ENCODE measurements at places on chromosomes 5 and 9.

GRCh38 chr9:1804128-1804865 is 210.8 kb upstream of the SMARCA2 start:
- no peak for DNase-seq

DNA sequence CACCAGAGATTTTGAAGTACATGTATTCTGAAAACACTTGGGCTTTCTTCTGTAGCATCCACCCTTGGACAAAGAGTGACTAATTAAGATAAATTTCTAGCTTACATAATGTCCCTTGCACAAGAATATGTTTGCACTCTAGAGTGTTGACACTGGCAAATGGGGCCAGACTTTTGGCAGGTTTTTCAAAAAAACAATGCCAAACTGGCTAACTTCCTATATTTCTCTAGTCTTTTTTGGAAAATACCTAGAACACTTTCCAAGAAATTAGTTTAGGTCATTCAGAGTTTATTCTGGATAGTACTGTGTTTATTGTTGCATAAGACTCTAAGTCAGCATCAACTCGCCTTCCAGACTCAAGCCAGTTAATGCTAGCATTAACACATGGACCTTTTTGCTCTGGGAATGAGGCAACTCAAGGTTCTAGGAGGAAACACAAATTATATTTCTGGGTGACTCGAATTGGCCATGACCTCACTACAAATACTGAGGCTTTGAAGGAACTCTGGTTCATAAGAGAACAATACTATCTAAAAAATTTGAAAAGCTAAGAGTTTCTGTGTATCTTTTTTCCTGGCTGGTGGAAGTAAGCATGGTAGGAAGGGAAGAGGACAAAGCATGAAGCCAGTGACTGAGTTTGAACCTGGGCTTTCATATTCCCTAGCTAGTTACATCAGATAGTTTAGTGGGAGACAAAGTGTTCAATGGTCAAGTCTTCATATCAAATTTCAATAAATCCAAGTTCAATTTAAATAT is 101.6 kb downstream of the NREP start:
- DNase-seq, result peak; percentile 34

GRCh38 chr5:110361471-110361870 is 365.0 kb downstream of the TMEM232 start:
- DNase-seq, result peak; percentile 91

- DNase-seq, result no peak
Observed at GRCh38 chr5:43295202-43295601, 18.0 kb downstream of the HMGCS1 start.

DNA sequence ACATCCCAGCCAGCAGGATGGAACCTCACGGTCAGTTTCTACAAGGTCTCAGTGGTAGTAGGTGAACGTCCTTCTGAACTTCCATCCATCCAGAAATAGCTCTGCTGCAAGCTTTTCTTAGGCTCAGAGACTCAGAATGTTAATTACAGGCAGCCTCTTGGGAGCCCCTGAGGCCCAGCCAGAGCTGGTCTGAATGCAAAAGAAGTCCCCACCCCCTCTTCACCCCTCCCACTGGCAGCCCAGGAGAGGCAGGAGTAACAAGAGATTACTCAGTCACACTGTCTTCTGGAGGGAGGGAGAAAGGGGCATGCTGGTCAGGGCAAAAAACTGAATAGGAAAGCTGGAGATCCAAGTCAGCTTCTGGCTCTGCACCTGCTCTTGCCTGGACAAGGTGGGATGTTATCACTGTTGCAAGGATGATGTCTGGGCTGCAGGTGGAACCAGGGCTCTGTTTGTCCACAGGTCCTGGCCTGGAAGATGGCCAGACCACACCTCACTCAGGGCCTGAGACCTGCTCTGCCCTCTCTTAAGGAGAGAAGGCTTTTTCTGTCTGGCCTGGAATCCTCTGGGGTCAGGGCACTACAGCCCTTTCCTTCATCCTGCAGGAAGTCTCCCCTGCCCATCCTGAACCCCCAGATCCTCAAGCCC is 9.1 kb downstream of the ENHO start:
- DNase-seq, result peak; percentile 39

DNA sequence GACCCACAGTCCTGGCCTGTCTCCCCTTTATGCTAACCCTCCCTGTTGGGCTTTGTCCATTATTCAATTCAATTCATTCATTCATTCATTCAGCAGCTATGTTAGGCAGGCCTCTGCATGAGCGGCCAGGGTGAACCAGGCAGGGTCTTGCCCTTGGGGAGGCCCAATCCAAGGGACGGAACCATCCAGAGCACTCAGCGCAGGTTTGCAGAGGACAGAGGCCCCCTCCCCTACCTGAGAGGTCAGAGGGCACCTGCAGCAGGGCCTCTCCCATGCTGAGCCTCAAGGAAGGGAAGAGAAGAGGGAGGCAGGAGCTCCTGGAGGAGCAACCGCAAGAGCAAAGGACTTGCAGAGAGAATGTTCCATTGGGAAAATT is 61.4 kb downstream of the C9orf50 start:
- no peak for DNase-seq

DNA sequence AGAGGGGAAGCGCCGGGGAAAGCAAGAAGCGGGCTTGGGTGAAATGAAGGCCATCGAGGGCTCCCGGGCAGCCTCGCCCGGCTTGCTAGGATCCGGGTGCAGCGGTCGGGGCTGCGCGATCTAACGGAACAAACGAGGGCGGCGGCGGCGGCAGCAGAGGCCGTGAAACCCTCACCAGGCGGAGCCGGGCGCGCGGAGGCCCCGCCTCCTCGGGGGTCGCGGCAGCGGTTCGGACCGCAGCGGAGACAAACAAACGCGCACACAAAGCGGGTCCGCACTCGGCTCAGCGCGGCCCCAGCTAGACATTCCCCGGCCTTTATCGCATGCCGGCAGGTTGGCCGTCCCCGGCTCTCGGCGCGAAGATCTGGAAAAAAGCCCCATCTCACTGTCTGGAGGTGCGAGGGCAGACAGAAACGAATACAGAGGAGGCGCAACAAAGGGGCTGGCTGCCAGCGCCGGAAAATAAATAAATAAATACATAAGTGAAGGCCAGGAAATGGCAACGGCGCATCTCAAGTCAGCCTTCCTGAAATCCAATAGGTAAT is 10.5 kb upstream of the TRIM36 start:
- peak; percentile 16 for DNase-seq

DNA sequence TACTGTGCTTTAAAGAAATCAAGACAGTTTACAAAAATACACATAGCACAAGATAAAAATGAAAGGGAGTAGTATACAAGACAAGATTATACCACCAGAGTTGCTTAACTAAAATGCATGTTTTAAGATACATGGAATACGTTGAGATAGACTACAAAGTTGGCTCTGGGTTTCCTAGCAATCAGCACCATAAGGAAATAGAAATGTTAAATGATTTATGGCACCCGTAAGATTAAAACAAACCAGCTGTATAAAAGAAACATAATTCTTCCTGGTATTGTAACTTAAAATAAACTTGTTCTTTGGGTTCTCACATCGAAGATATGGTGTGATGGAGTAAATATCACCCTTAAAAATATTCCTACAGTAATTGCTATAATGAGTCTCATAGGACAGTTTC is 9.9 kb upstream of the CSNK1G3 start:
- DNase-seq, result peak; percentile 34

GRCh38 chr9:113609562-113610318 is 146.2 kb downstream of the RGS3 start:
- no peak for DNase-seq

- peak; percentile 95 for DNase-seq
Observed at GRCh38 chr5:123429993-123430392, 6.8 kb upstream of the CEP120 start.

GRCh38 chr9:126234681-126235335 is 91.8 kb upstream of the MVB12B start:
- DNase-seq, result no peak

DNA sequence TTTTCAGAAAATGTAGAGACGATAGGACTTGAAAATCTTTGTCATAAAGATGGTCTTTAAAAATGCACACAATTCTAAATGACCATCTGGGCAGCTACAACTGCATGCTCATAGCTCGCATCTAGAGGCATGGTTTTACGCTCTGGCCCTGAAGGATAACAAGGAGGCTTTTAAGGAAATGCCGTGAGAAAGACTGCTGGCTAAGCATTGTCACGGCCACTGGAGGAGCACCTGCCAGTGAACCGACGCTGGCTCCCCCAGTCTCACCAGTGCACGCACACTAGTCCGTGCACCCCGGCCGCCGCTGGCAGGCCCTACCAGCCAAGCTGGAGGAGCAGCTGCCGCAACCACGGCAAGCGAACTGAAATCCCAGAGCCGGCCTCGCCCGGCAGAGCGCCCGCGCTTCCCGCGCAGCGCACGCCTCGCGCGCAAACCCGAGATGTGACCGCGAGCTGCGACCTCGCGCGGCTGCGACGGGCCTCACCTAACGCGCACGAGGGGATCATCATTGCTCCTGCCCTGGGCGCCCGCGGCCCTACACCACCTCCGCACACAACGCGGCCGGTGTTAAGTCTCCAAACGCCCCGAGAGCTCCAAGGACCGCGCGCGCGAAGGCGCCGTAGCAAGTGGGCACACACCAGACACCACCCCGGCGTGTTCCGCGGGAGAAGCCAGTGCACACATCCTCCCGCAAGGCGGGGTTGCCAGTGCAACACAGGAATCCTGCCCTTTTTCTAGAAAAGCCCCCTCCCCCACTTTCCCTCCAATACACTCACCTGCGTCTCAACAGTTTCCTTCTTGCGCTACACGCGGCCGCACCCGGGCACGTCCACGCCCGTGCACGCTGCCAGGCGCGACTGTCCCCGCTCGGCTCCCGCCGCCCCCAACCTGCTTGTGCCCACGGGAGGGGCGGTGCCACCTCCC is 5.3 kb downstream of the ELAVL2 start:
- no peak for DNase-seq

GRCh38 chr5:179344431-179345182 is 654 bp downstream of the ADAMTS2 start:
- no peak for DNase-seq

- DNase-seq, result peak; percentile 58
Observed at GRCh38 chr9:83280268-83280667, 217.3 kb upstream of the RASEF start.

DNA sequence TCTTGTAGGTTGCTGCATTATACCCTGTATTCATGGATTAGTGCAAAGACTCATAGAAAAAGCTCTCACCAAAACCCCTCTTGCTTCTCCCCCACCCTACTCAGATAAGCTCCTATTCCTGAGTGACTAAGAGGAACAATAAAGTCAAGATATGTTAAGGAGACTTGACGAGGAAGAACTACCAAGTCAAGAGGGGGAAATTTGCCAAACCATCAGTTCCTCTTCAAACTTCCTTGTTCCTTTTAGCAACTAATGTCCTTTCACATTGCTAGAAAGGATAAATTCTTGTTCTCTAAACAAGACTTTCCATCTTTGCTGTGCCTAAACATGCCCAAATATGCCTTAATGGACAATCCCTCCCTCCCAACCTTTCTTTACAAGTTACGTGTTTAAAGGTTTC is 27.0 kb downstream of the CNOT8 start:
- no peak for DNase-seq

GRCh38 chr9:131033269-131034224 is 24.6 kb downstream of the LAMC3 start:
- DNase-seq, result no peak

DNA sequence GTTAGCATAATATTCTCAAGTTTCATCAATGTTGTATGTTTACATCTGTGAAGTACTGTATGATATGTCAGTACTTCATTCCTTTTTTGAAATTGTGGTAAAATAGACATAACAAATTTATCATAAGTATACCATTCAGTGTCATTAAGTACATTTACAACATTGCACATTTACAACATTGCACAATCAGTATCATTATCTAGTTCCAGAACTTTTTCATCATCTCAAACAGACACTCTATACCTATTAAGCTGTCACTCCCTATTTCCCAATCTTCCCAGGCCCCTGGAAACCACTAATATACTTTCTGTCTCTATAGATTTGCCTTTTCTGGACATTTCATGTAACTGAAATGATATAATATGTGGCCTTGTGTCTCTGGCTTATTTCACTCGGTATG is 75.1 kb upstream of the ATG10 start:
- no peak for DNase-seq

DNA sequence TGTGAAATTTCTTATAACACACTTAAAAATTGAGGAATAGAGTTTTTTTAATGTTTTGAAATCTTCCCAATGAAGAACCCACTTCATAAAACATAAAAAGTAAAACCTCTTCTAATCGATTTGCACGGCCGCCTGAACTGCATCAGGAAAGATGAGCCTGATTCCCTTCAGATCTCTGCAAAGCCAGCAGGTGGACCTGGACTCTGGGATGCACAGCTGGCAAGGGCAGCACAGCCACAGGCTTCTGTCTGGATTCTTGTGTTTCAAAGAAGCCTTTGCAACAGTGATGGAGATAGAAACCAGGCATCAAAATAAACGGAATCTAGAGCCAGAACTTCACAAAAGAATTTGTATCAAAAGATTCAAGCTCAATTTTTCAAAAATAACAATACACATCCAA is 36.0 kb upstream of the SPATA31C2 start:
- DNase-seq, result no peak

- peak; percentile 21 for DNase-seq
Observed at GRCh38 chr5:176180339-176180738, 57.9 kb upstream of the SIMC1 start.

GRCh38 chr9:108751369-108751768 is 104.4 kb downstream of the ACTL7B start:
- no peak for DNase-seq

DNA sequence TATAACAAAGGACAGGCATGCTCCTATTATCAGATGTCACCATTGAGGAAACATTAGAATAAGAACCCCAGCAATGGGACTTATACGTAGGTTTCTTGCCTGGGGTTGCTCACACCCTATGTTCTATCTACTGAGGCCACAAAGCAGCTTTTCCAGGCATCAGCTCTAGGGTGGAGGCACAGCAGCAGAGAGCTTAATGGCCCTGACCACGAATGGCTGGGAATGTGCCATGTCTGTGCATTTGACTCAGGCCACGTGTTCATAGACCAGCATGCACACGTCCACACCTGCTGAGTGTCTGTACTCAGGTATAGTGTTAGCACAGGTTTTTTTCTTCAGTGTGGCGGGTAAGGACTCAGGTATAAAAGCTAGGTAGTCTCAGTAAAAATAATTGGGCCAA is 129.4 kb downstream of the AOPEP start:
- DNase-seq, result no peak

DNA sequence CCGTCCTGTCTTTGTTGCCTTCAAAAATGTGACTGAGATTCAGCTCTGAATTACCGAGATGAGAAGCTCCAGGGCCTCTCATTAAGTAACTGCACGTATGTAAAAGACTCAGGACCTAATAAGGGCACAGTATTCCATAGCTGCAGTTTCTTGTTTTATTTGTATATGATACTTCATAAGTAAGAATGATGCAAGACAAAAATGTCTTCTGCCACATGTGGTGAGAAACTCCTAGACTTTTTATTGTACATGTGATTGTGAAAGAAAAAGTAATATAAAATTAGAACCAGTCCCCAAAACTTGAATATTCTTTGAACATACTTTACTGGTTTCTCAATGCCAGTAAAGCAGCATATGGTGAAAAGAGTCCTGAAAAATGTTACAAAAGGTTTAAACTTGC is 110.1 kb upstream of the OTULINL start:
- peak; percentile 80 for DNase-seq

DNA sequence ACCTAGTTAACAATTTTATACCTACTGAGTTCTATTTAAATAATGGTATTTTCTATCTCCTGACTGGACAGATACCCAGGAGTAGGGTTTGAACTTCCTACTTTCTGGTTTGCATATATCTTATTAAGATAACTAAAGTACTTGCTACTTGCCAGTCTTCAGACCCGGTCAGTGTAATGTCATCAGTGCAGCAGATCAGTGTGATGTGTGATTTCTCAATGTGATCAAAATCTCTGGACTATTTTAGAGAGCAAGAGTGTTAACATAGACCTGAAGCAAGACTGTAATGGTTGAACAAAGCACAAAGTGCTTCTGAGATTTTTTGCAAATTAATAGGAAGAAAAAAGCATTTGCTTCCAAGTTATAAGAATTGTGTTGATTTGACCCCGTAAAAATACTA is 6.8 kb downstream of the TMEM38B start:
- no peak for DNase-seq
